ENCODE measurements at places on chromosomes 3 and 15. TPM values are rescaled to one million over a fixed set of nuclear protein-coding genes. Genes with fewer than 3 reads are reported as not detected.

ATOSA gene
- 14.4 TPM for total RNA-seq

RSL24D1 gene
- 94.0 TPM for total RNA-seq

ZNF501 gene
- total RNA-seq: 1.3 TPM

NPHP3 gene
- 16.1 TPM for total RNA-seq

KBTBD13 gene
- not detected for total RNA-seq

LNP1 gene
- total RNA-seq: 2.0 TPM

All from activated T-helper 2 cell treated with anti-CD3 and anti-CD28 coated beads, Interferon-gamma antibody, Interleukin-2, Interleukin-4, amounts not matched to agents 10 μg/mL and 5 μg/mL and 100 μg/mL, durations not matched to agents 14 hours and 24 hours and 36 hours (primary cell).